ENCODE measurements at places on chromosomes 7 and 10.

DNA sequence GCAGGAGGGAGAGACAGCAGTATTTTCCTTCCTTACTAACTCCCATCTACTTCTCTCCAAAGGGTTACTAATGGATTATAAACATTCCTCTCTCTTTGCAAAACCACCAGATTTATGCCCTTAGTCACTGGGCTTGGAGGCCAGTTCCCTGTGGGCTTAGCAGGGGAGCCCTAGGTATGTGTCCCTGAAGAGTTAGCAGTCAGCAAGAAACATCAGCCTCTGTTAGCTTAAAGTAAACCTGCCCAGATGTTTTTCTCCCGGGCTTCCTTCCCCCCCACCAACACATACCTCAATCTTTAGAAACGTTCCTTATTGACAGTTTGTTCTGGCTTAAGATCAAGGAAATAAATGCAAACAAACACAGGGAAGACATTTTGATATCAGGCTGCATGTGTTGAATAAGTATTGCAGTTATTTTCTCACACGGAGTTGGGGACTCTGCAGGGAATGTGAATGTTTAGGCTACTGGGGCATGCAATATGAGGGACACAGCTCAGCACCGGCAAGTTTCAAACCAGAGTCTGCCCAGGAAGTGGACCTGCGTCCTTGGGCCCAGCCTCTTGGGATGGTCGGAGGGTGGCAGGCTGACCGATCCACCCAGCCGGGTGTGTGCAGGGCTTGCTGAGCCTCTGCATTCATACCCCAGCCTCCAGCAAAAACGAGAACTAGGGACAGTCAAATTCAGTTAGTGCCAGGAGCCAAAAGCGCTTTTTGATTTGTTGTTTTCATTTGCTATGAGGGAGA is 252.0 kb upstream of the GRB10 start:
- no peak for DNase-seq
- H3K4me3 ChIP-seq, result no peak overlapping the region
- no peaks in the 10 kb centered on the region for H3K27me3 ChIP-seq
- peaks cover 18% of the 10 kb centered on the region for H3K4me1 ChIP-seq
- no peaks in the 10 kb centered on the region for H3K36me3 ChIP-seq
- no peak overlapping the region for H3K27ac ChIP-seq

- H3K4me3 ChIP-seq, result no peak overlapping the region
- no peaks in the 10 kb centered on the region for H3K36me3 ChIP-seq
- no peaks in the 10 kb centered on the region for H3K4me1 ChIP-seq
- H3K27me3 ChIP-seq, result no peaks in the 10 kb centered on the region
- no peak overlapping the region for H3K27ac ChIP-seq
These were observed 310.9 kb downstream of the CTNNA3 start for GRCh38 chr10:67385089-67385488.

GRCh38 chr10:26386781-26387180 is 51.4 kb upstream of the APBB1IP start:
- H3K27ac ChIP-seq, result no peak overlapping the region
- no peaks in the 10 kb centered on the region for H3K36me3 ChIP-seq
- no peak overlapping the region for H3K4me3 ChIP-seq
- no peak for DNase-seq
- peaks cover 6% of the 10 kb centered on the region for H3K27me3 ChIP-seq

GRCh38 chr10:58555170-58555929 is 42.7 kb downstream of the BICC1 start:
- H3K27me3 ChIP-seq, result no peaks in the 10 kb centered on the region
- H3K4me3 ChIP-seq, result no peak overlapping the region
- H3K4me1 ChIP-seq, result no peaks in the 10 kb centered on the region

- H3K36me3 ChIP-seq, result no peaks in the 10 kb centered on the region
- no peaks in the 10 kb centered on the region for H3K4me1 ChIP-seq
- H3K27me3 ChIP-seq, result no peaks in the 10 kb centered on the region
These were observed 31.0 kb downstream of the NUP42 start for GRCh38 chr7:23212841-23213240.

DNA sequence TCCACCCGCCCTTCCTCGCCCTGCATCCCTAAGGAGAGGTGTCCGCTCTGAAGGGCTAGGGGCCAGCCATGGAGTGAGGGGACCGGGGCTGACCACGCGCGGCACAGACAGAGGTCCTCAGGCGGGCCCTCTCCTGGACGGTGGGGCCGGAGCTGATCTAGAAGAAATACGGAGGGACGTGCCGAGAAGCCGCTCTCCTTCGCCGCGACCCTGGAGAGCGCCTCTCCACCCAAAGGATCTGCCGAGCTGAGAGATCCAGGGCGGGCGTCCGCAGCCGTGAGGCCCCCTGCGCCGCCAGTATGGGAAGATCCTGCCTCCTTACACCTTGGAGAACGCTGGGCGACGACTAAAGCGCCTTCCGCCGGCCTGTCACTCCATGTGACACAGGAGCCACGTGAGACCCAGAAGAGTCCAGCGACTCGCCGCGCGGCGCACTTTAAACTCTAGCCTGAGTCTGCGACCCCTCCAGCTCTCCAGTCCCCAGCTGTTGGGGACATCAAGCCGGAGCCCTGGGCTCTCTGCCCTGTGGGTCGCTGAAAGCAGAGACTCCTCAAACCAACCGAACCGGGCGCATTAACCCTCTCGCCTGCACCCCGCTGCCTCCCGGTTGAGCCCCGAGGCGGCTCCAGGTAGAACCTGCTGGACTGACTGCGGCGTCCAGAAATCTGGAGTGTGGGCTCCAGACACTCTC is 1.5 kb upstream of the SFMBT2 start:
- H3K27ac ChIP-seq, result peak overlapping the region; percentile 52
- peaks cover under 1% of the 10 kb centered on the region for H3K36me3 ChIP-seq
- peak overlapping the region; percentile 74 for H3K4me3 ChIP-seq
- peaks cover 29% of the 10 kb centered on the region for H3K27me3 ChIP-seq
- peaks cover 43% of the 10 kb centered on the region for H3K4me1 ChIP-seq
- no peak for DNase-seq

DNA sequence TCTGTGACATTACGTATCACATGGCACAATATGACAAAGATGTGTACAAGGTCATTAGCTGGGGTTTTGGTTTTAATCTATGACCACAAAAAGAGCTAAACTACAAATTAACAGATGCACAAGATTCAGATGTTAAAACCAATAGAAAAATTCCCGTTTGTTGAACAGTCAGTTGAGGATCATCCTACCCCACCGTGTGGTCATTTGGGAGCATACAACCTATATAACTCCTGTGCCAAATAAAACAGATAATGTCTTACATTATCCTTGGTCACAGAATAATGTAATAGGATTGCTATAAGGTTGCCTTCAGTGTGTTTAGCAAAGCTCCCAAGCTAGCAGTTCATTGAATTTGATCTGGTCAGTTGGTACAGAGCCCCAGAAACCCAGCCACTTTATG is 28.2 kb downstream of the ASNS start:
- DNase-seq, result no peak
- H3K36me3 ChIP-seq, result no peaks in the 10 kb centered on the region
- H3K27me3 ChIP-seq, result no peaks in the 10 kb centered on the region

GRCh38 chr10:88538048-88538447 is 45.1 kb downstream of the RNLS start:
- no peak overlapping the region for H3K27ac ChIP-seq
- H3K27me3 ChIP-seq, result no peaks in the 10 kb centered on the region
- DNase-seq, result no peak
- no peaks in the 10 kb centered on the region for H3K36me3 ChIP-seq
- H3K4me3 ChIP-seq, result no peak overlapping the region

GRCh38 chr7:26090927-26091519 is 61.0 kb upstream of the NFE2L3 start:
- no peaks in the 10 kb centered on the region for H3K36me3 ChIP-seq
- no peak overlapping the region for H3K27ac ChIP-seq
- no peak overlapping the region for H3K4me3 ChIP-seq
- H3K27me3 ChIP-seq, result no peaks in the 10 kb centered on the region
- no peaks in the 10 kb centered on the region for H3K4me1 ChIP-seq

GRCh38 chr10:48796713-48797245 is 112.1 kb downstream of the WDFY4 start:
- no peaks in the 10 kb centered on the region for H3K27me3 ChIP-seq
- H3K36me3 ChIP-seq, result no peaks in the 10 kb centered on the region
- no peak overlapping the region for H3K27ac ChIP-seq
- DNase-seq, result no peak
- H3K4me3 ChIP-seq, result no peak overlapping the region

GRCh38 chr10:84291384-84291783 is 37.0 kb upstream of the CCSER2 start:
- DNase-seq, result no peak
- no peak overlapping the region for H3K4me3 ChIP-seq
- H3K36me3 ChIP-seq, result no peaks in the 10 kb centered on the region
- H3K4me1 ChIP-seq, result peaks cover 6% of the 10 kb centered on the region
- no peaks in the 10 kb centered on the region for H3K27me3 ChIP-seq

DNA sequence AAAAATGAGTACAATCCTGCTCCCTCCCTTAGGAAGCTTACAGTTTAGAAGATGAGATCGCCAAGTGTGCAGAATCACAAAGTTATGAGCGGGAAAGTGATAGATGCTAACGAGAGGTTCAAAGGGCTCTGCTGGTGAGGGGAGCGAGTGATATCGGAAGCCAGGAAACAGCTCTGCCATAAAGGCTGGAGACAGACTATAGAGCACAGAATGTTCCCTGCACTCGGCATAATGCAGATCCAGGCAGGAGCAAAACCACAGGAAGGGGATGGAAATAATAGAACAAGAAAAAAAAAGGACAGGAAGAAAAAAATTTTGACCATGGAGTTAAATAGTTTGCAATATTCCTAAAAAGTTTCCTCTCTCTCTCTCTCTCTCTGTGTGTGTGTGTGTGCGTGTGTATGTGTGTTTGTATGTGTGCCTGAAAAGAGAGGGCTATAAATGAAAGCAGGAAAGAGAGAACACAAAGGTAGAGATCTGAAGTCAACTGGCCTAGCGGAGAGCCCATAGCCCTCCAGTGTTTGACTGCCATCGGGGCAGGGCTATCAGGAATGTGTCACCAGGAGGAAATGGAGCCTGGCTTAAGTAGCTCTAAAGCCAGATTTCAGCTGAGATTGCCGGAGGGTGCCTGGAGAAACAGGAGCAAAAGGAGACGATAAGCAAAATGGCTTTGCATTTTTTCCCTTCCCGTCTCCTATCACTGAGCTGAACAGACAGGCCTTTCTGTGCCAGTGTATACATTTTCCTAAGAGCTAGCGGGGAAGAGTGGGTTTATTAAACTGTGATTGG is 175.8 kb upstream of the LYZL1 start:
- peak; percentile 50 for DNase-seq
- no peaks in the 10 kb centered on the region for H3K36me3 ChIP-seq

- no peaks in the 10 kb centered on the region for H3K36me3 ChIP-seq
- H3K4me3 ChIP-seq, result no peak overlapping the region
- H3K27ac ChIP-seq, result no peak overlapping the region
- no peaks in the 10 kb centered on the region for H3K4me1 ChIP-seq
- no peaks in the 10 kb centered on the region for H3K27me3 ChIP-seq
These were observed 49.3 kb upstream of the ZNF716 start for GRCh38 chr7:57400531-57401155.

DNA sequence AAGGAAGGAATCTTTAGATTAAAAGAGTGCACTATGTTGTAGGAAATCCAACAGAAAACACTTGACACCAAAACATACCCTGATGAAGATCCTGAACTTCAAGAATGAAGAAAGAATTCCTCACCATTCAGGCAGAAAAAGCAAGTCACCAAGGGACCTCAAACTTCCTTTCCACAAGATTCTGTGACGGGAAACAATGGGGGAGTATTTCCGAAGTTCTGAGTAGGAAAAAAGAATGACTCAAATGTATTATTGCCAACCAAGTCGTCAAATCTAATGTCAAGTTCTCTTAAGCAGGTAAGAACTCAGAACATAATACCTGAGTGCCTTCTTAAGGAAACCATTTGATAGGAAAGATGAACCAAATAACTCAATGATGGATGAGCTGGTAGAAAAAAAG is 44.7 kb upstream of the MTURN start:
- no peak overlapping the region for H3K4me3 ChIP-seq
- no peak overlapping the region for H3K27ac ChIP-seq
- H3K4me1 ChIP-seq, result no peaks in the 10 kb centered on the region
- H3K27me3 ChIP-seq, result no peaks in the 10 kb centered on the region
- no peaks in the 10 kb centered on the region for H3K36me3 ChIP-seq

DNA sequence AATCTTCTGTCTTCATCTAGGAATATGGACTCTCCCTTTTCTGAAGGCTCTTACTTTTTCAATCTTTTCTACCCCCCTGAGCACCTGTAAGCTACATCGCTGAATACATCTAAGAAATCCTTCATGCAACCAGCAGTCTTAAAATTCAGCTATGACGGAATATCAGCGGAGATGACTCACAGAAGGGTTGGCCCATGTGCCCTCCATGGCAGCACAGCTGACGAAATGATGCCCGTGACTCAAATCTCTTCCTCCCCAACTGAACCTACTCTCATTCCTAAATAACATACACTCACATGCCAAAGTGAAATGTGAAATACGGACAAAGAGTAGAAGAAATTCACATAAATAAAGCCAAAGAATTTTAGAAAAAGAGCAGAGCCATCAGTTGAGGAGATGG is 30.3 kb upstream of the NCAPG2 start:
- H3K27me3 ChIP-seq, result no peaks in the 10 kb centered on the region
- H3K4me3 ChIP-seq, result no peak overlapping the region
- peaks cover 39% of the 10 kb centered on the region for H3K36me3 ChIP-seq

GRCh38 chr7:4807598-4808016 is 32.2 kb downstream of the AP5Z1 start:
- DNase-seq, result peak; percentile 53
- peaks cover 33% of the 10 kb centered on the region for H3K4me1 ChIP-seq
- no peaks in the 10 kb centered on the region for H3K27me3 ChIP-seq
- H3K4me3 ChIP-seq, result no peak overlapping the region
- H3K27ac ChIP-seq, result peak overlapping the region; percentile 47

DNA sequence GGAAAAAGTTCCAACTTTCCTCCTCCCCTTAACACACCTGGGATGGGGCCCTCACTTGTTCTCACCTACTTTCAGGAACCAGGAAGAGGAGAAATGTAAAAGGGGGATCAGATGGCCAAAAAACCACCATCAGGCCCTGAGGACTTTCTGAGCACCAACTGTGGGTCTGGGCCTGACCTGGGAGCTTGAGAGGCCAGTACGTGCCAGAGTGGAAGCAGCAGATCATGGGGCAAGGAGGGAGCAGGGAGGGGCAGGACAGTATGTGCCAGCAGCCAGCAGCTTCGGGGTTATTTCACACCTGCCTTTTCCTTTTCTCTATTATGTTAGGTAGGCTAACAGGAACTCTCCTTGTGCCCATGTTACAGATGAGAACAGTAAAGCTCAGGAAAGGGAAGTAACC is 118.8 kb upstream of the UNC5B start:
- no peaks in the 10 kb centered on the region for H3K4me1 ChIP-seq
- no peak overlapping the region for H3K27ac ChIP-seq
- DNase-seq, result no peak

GRCh38 chr7:123401295-123401694 is 133.1 kb downstream of the IQUB start:
- no peak overlapping the region for H3K27ac ChIP-seq
- H3K36me3 ChIP-seq, result no peaks in the 10 kb centered on the region
- H3K27me3 ChIP-seq, result no peaks in the 10 kb centered on the region
- H3K4me1 ChIP-seq, result no peaks in the 10 kb centered on the region
- no peak for DNase-seq

GRCh38 chr7:10973942-10974911 is 555 bp downstream of the PHF14 start:
- peak overlapping the region; percentile 65 for H3K4me3 ChIP-seq
- peak overlapping the region; percentile 87 for H3K27ac ChIP-seq
- peaks cover 2% of the 10 kb centered on the region for H3K36me3 ChIP-seq
- DNase-seq, result peak; percentile 15
- H3K27me3 ChIP-seq, result no peaks in the 10 kb centered on the region

- H3K27me3 ChIP-seq, result no peaks in the 10 kb centered on the region
- no peak for DNase-seq
- H3K27ac ChIP-seq, result no peak overlapping the region
These were observed 563.6 kb upstream of the SEMA3D start for GRCh38 chr7:85750454-85750949.
